ENCODE measurements at places on chromosomes 5 and 9.

DNA sequence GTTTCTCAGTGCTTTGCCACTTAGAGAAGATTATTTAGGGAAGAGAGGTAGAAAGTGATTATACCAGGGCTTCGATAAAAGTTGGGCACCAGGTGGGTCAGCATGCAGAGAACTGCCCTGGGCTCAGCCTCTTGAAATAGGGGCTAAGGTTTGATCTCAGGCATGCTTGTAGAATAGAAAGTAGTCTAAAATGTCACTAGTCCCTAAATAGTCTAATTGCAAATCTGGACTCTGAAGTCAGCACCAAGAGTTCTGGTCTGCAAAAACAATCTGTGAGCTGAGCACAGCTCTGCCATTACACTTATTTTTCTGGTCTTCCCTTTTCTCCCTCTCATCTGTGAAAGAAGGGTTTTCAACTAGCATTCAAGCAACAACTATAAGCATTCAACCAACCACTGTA, 248.0 kb downstream of the SMARCA2 start:
- no peak for DNase-seq

- no peak for DNase-seq
These were observed 31.4 kb upstream of the ANKRD55 start for GRCh38 chr5:56264417-56265025.

DNA sequence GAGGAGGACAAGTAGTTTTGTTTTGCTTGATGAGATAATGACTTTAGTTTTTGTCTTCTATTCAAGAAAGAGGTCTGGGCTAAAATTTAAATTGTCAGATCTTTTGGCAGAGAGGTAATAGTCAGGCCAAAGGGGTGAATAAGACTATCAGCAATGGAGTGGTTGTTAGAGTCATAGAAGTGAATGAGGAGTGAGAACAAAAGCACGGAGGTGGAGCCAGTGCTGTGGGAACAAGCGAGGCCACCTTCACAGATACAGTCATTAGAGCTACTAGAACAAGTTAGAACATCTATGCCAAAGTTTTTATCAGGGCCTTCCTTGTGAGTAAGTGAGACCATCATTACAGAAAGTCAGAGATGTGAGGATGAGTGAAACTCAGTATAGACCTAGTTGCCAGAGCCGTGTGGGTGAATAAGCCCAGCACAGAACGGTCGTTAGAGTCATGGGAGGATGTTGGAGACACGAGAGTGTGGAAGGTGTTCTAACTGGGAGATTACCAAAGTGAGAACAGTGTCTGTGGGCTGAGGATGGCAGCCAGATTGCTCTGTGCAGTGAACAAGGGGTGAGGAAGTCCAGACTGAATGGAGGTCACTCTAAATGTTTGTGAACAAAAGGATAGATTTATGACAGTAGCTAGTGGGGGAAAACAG, 135.1 kb downstream of the RPS23 start:
- no peak for DNase-seq

- peak; percentile 7 for DNase-seq
These were observed 26.2 kb upstream of the ARSB start for GRCh38 chr5:79011219-79011836.

GRCh38 chr5:44900273-44900954, 91.7 kb downstream of the MRPS30 start:
- no peak for DNase-seq

DNA sequence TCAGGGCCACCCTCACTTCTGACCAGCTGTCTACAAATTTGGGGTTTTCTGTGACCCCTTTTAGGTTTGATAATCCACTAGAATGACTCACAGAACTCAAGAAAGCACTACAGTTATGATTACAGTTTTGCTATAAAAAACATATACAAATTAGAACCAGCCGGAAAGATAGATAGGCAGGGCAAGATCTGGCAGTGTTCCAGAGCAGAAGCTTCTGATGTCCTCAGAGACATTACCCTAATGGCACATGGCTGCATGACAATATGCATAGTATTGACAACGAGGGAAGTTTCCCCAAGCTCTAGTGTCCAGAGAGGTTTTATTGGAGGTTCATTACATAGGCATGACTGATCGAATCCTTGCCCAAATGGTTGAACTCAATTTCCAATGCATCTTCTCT, 158.1 kb downstream of the RAB3C start:
- DNase-seq: no peak

GRCh38 chr5:143228597-143229293, 174.7 kb downstream of the NR3C1 start:
- DNase-seq: no peak

DNA sequence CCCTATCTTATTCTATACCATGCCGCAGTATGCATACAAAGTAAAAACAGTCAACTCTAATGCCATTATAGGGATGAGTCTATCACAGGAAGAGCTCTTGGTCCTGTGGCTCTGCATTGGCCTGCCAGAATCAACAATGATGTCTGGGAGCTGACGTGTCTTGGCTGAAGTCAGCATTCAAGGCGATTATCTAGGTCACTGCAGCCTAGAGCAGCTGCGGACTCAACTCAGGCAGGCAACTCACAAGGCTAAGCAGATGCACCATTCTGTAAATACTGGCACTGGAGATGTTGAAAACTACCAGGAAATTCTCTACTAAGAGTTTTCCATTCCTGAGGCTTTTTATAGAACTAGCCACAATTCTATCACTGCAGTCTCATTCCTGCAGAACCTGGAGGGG, 13.3 kb downstream of the SPATA9 start:
- no peak for DNase-seq

GRCh38 chr9:79382458-79382857, 189.3 kb upstream of the TLE4 start:
- DNase-seq: no peak

DNA sequence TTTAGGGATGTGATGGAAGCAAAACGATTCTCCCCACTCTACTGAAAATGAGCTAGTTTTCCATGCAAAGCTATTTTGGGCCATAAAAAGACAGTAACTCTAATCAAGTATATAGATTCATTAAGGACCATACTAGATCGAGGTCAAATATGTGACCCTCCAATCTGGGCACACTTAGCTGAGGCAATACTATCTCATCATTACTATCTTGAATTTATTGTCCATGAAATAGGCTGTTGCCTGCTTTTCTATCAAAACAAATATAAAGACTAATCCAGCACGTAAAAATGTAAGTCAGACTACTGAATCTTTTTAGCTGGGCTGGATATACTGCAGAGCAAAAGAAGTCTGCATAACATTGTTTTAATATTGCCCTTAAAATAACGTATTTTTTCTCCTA, 943.1 kb downstream of the NR2F1-AS1 start:
- DNase-seq: no peak

- DNase-seq: no peak
These were observed 188.5 kb upstream of the RASA1 start for GRCh38 chr5:87079219-87079618.

- no peak for DNase-seq
These were observed 147.8 kb downstream of the SLC24A2 start for GRCh38 chr9:19641046-19641445.

DNA sequence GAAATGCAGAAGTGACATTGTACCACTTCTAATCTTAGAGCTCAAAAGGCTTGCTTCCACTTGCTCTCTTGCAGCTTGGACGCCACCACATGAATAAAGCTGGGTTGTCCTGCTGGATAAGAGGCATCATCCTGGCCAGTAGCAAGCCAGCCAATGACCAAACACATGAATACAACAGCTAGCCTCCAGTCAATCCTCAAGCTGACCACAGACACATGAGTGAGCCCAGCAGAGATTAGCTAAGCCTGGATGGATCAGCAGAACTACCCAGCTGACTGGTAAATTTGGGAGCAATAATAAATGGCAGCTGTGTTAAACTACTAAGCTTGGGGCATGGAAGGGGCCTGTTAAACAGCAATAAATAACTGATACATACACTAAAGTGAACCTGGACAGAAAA, 121.1 kb upstream of the SLC12A2 start:
- DNase-seq: no peak

DNA sequence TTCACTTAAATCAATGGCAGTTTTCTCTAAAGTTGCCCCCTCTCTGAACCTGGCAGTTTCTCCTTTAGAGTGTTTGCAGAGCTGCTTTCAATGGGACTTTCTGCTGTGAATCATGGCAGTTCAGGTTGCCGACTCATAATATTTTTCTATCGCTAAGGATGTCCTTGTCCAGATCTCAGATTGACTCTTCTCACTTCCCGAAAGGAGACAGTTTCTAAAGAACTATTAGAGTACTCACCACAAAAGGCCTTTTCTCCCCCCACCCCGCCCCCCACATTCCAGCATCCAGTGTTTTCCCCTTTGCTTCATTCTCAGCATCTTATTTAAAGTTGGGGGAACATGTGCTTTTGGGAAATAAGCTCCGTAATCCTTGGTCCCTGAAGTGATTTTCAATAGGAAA, 443.5 kb upstream of the KLF4 start:
- no peak for DNase-seq

- DNase-seq: no peak
These were observed 305.4 kb upstream of the KIF2A start for GRCh38 chr5:62000646-62001045.

GRCh38 chr5:123085638-123086286, 3.3 kb upstream of the PRDM6 start:
- DNase-seq: no peak

DNA sequence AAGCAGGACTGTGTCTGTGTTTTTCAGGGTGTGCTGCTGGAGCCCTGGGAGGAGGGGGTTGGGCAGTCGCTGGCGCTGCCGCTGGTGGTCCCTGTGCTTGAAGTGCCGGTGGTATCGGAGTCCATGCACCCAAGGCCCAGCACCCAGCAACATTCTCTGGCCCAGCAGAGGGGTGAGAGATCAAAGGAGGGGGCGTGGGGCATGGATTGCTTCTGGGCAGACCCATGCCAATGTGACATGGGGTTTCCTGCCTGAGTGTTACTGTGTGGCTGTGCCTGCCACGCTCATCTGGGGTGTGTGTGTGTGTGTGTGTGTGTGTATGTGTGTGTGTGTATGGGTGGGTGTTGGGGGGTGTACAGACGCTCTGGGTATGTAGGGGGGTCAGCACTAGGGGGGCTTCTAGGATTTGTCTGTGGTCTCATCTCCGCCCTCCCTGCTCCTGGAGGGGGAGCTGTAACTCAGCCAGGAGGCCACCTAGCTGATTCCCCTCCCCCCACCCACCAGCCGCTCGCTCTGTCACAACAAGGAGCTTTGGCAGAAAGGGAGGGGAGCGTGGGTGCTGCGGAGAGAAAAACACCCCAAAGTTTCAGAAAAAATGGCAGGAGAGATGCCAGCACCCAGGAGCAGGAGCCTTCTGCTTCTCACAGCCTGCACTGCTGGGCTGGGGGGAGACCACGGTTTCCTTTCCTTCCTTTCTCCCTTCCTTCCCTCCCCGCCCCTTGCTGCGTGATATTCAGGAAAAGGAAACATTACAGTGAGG, 35.9 kb upstream of the HSPA9 start:
- DNase-seq: peak; percentile 22

- no peak for DNase-seq
These were observed 1.0 kb downstream of the BASP1 start for GRCh38 chr5:17218353-17219005.

DNA sequence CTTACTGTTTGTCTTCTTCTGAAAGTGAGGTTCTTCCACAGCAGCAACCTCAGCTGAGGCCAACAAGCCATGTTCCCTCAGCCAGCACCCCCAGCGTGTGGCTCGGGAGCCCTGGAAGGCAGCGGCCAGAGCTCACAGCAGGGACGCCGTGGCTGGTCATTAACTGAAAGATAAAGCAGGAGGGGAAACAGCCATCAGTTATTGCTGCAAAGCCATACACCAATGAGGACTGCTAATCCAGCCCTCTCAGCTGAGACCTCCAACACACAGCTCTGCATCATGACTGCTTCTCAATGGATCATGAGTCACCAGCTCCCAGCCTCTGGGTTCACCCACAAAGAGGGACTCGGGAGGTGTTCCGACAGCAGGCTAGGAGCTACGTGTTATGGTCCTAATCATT, 24.3 kb downstream of the ABCA1 start:
- no peak for DNase-seq

DNA sequence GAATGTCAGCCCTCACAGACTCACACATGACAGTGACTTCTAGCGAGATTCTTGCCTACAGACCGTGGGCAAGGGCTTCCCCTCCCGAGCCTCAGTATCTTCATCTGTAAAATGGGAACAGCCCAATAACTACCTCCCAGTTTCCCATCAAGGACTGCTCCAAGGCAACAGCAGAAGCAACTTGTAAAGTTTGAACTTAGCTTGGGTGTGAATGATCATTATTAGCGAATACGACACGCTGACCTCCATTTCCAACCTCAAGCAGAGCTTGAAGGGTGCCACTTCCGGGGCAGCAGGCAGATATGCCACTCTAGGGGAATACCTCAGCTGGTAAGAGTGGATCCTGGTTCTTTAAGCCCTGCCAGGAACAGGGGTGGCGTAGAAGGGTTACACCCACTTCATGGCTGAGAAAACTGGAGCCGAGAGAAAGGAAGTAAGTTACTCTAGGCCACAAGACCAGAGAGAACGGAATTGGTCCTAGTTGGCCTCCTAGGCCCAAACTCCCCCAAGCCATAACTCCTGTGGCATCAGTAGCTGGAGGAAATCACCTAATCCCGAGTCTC, 2.0 kb downstream of the RNF44 start:
- DNase-seq: no peak

DNA sequence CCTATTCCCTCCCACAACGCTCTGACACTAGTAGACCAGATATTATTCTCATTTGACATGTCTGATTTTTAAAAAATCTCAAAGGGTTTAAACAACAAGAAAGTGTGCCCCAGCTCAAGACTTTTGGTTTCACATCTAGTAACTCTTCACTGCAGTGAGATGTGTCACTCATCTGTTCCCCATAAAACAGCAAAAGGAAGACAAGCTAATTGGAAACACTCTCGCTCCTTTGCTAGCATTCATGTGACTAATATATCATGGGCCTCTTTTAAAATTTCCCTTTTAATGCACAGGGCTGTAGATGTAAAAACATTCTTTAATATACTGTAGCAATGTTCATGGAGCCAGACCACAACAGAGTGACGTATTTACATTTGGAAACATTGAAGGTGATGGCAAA, 372.6 kb downstream of the ZNF608 start:
- no peak for DNase-seq

DNA sequence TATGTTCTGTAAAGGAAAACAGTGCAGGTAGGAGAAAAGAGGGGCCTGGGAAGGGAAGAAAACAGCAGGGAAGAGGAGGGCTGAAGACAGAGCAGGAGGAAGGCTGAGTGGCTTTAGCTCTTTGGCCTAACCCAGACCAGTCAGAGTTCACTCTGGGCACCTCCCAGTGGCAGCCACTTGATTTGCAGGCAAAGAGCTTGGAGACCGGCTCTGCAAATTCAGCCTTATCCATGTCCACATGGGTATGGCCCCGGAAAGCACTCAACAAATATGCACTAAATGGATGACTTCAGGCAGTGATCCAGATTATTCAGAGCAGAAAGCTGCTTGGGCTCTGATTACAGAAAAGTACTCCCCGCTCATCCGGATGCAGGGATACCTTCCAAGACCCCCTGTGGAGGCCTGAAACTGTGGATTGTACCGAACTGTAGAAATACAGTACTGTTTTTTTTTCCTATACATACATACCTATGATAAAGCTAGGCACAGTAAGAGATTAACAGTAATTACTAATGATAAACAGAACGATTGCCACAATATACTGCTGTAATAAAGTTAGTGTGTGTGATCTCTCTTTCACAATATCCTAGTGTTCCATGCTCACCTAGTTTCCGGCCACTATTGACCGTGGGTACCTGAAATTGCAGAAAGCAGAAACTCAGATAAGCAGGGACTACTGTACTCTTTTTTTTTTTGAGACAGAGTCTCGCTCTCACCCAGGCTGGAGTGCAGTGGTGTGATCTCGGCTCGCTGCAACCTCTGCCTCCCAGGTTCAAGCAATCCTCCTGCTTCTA, 4.6 kb upstream of the RNU6ATAC start:
- DNase-seq: no peak

- no peak for DNase-seq
These were observed 40.5 kb upstream of the TMC1 start for GRCh38 chr9:72480921-72481320.

- no peak for DNase-seq
These were observed 250.0 kb upstream of the SLC30A5 start for GRCh38 chr5:68843624-68844364.
